Daoy (cell line): ENCODE measurements at places on chromosomes 16 and 17. TPM values are rescaled to one million over a fixed set of nuclear protein-coding genes. Genes with fewer than 3 reads are reported as not detected.
A peak's percentile ranks its signal among the peaks of the same experiment; 100 is the strongest.

Gene TBX2
- total RNA-seq, result 1.4 and 1.6 TPM in 2 replicates

Gene AIPL1
- total RNA-seq, result not detected in 2 replicates

Gene TSPOAP1
- under 0.01 and 0.33 TPM in 2 replicates for total RNA-seq

Gene KRT31
- not detected in 2 replicates for total RNA-seq

Gene NOD2
- total RNA-seq, result 0.06 and 0.30 TPM in 2 replicates

Gene PITPNM3
- 0.33 and 0.51 TPM in 2 replicates for total RNA-seq

- DNase-seq, result peak; percentile 31
These were observed 44.0 kb upstream of the YPEL2 start for GRCh38 chr17:59287452-59287851.

- DNase-seq, result no peak
These were observed 123.5 kb upstream of the PLCG2 start for GRCh38 chr16:81655469-81656162.

DNA sequence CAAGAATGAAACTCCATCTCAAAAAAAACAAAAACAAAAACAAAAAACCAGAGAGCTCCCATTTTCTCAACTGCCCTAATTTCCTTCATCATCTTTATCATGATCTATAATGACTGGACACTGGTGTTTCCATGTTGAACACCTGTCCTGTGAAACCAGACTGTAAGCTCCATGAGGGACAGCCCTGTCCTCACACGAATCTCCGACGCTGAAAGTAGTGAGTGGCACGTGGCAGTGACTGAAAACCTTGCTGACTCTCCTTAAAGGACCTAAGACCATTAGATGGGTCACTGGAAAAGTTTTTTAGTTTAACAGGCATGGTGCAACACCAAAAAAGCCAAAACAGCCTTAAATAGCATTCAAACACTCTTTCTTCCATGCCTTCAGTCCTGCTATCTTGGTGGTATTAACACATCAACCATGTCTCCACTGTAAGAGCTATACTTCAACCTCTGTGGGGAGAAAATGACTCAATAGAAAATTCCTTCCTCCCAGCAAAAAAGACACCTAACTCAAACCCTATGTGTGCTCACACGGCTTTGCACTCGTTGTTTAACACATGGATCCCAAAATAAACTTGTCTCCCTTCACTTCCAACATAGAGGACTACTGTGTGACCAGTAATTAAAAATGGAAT lies 8.3 kb downstream of the AXIN2 start:
- no peak for DNase-seq

DNA sequence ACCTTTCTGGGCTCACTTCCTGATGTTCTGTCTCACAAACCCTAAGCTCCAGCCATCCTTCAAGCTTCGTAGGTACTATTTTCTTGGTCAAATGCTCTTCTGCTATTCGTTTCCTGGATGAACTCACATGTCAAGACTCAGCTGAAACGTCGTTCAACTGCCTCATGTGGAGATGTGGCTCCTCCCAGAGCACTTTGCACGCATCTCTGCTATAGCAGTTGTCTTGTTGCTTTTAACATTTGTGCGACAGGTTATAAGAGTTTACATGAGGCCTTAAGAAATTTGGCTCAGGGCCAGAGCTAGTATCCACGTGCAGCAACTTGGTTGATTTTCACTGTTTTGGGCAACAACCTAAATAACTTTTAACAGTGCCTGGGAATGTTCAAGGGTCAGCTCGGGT lies 2.8 kb upstream of the KRT40 start:
- DNase-seq, result no peak

DNA sequence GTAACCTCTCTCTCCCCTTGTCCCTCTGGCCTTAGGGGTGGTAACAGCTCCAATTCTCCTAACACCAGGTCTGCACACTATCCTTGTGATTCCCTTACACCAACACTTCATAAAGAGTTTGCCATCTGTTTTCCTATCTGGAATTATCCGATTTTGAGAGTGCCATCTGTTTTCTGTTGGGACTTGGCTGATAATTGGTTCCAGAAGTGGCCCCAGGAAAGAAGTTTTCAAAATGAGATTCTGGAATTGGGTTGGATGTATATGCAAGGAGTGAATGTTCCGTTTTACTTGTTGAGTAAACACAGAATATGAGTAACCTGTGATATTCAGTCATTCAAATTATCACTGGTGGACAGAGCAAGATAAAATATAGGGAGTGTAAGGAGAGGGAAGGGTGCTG lies 134.1 kb upstream of the HS3ST3A1 start:
- DNase-seq, result no peak

GRCh38 chr17:71110326-71110725 lies 941.0 kb downstream of the KCNJ2 start:
- DNase-seq, result peak; percentile 5

- peak; percentile 71 for DNase-seq
These were observed 11.4 kb downstream of the CCR7 start for GRCh38 chr17:40553694-40554534.

DNA sequence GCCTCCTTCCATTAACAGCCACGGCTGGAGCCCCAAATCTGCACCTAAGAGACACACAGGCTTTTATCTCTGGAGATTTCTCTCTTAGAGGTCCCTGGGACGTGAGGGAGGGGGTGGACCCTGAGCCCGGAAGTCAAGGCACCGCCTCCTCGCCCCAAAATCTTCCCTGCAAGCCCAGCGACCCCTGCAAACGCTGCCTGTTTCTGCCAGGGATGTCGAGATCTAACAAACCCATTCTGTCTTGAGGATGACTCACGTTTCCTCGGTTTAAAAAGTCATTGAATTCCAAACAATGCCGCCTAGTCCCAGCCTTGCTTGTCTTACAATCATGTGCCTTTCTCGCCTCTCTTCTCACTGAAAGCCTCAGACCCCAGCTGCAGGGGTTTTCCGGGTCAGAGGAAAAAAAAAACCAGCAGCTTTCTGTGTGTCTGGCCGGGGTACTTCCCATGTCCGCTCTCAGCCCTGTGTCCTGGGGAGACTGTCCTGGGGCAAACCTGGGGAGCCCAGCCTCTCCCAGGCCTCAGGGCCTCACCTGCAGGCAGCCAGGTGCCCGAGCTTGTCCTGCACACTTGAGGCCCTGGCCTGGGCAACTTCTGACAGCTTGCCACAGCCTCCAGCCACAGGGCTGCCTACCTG lies 15.4 kb downstream of the ARL2BP start:
- peak; percentile 60 for DNase-seq

GRCh38 chr17:79803421-79803996 lies 6.6 kb upstream of the CBX8 start:
- no peak for DNase-seq

GRCh38 chr16:87243478-87243877 lies 73.7 kb downstream of the C16orf95 start:
- no peak for DNase-seq

GRCh38 chr17:5123343-5124124 lies 7.7 kb downstream of the USP6 start:
- no peak for DNase-seq

GRCh38 chr16:77043076-77043475 lies 147.9 kb upstream of the MON1B start:
- DNase-seq, result peak; percentile 23

DNA sequence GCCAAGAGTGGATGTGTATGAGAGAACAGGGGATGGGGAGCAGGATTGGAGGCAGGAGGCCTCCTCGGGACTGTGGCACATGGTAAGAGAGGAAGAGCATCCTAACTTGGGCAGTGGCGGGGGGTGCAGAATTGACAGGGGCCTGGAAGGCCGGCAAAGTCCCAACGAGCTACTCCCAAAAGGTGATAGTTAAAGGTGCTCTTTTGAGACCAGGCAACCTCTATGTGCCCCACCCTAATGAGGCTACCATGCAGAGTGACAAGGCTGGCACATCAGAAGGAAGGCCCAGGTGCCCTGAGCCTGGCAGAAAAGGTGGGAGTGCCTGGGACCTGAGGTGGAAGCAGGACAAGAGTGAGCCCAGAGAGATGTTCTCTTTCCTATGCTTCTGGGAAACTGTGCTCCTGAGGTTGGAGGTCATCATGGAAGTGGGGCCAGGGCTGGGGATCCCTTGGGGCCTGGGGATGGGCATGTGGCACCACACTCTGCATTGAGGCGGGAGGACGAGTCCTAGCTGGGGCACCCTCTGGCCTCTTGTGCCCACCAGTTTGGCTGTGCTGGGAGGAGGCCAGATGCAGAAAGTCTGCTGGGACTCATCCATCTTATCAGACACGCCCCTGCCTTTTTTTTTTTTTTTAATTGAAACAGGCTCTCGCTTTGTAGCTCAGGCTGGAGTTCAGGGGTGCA lies 5.9 kb downstream of the RAB11FIP4 start:
- no peak for DNase-seq

- peak; percentile 93 for DNase-seq
These were observed 122.6 kb downstream of the SOCS1 start for GRCh38 chr16:11133344-11133943.

GRCh38 chr16:4392382-4393239 lies 21.0 kb downstream of the VASN start:
- peak; percentile 82 for DNase-seq

- peak; percentile 87 for DNase-seq
These were observed 19.6 kb upstream of the CCL2 start for GRCh38 chr17:34235389-34236028.

DNA sequence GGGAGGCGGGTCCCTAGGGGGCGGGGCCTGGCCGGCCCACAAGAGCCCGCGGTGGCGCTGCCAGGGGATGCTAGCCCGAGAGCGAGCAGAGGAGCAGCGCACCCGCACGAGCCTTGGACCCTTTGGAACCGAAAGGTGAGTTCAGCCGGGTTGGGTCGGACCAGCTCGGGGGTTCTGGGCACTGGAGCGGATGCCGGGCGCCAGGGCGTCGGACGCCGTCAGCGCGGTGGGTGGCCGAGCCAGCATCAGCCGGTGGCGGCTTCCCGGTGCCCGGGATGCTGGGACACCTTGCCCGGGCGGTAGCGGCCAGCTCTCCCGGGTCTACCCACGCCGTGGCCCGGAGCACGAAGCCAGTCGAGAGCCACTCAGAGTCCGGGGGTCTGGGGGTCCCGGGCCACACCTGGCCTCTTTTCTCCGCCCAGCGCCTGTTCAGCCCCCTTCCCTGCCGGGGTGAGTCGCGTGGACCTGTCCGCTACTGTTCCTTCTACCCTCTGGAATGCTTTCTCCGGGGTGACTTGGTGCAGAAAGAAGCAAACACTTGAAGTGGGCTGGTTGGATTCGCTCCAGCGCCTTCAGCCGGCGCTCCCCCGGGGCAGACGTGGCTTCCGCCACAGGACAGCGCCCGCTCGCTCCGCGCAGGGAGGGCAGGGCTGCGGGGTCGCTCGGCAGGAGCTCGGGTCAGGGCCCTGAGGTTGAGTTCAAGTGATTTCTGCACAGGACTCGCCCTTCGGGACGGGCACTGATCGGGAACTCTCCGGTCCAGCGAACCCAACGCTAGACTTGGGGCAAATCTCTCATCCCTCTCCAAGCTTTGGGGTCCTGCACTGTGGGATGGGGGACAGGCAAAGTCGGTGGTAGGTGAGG lies at the start of gene SCNN1G:
TSS of gene SCNN1G (plus strand) at position 67 of the 864 bp plus-strand sequence. CDS start 3,527 bp downstream, outside the sequence.
- no peak for DNase-seq

GRCh38 chr17:32452281-32452680 lies 8.0 kb downstream of the PSMD11 start:
- no peak for DNase-seq
